ENCODE measurements at places on chromosomes 11 and 22.

- no peak for DNase-seq
Observed at GRCh38 chr22:37222440-37222971, 10.2 kb upstream of the SSTR3 start.

DNA sequence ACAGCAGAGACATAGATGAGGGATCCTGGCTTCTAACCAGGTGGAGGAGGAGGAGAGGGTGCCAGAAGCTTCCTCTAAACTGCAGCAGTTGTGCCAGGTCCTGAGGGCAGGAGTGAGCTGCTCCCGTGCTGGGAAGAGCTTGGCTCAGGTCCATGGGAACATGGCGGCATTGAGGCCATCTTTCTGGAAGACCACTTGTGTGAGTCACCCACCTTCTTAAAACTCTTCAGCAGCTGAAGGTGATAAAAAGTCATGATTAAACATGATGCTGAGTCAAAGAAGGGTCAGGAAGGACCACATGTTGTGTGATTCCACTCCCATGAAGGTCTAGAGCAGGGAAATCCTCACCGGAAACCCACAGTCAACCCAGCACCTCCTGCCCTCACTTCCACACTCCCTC, 35.1 kb downstream of the LINC01488 start:
- DNase-seq, result no peak

DNA sequence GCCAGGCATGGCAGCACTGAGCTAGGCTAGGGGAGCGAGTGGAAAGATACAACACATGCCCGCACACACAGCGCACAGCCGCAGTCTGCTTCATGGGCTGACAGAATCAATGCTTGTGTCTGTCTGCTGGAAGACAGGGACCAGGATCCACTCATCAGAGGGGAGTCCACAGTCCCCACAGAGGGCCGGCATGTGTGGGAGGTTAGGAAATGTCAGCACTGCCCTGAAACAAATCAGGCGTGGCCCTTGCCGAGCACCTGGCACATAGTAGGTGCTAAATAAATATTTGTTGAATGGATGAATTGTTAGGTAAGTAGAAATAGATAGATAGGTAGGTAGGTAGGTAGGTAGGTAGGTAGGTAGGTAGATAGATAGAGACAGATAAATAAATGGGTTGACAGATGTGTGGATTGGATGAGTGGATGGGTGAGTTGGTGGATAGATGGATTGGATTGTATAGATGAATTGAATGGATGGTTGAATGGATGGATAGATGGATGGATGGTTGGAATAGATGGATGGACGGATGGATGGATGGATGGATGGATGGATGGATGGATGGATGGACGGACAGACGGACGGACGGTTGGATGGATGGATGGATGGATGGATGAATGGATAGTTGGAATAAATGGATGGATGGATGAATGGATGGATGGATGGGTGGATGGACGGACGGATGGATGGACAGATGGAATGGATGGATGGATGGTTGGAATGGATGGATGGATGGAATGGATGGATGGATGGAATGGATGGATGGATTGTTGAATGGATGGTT, 3.3 kb downstream of the SLC22A12 start:
- DNase-seq, result no peak

GRCh38 chr11:11669233-11669846, 47.5 kb upstream of the GALNT18 start:
- no peak for DNase-seq

- DNase-seq, result no peak
Observed at GRCh38 chr22:39568278-39568981, 2.1 kb upstream of the CACNA1I start.

GRCh38 chr11:11396301-11397035, 43.4 kb upstream of the CSNK2A3 start:
- no peak for DNase-seq

- DNase-seq, result no peak
Observed at GRCh38 chr11:76801225-76801624, 18.1 kb downstream of the TSKU start.

GRCh38 chr11:130192845-130193267, 33.3 kb downstream of the ST14 start:
- DNase-seq, result no peak

GRCh38 chr22:27690599-27690998, 111.0 kb downstream of the MN1 start:
- DNase-seq, result no peak

GRCh38 chr22:30920407-30920806, 48.2 kb downstream of the MORC2 start:
- peak; percentile 71 for DNase-seq

DNA sequence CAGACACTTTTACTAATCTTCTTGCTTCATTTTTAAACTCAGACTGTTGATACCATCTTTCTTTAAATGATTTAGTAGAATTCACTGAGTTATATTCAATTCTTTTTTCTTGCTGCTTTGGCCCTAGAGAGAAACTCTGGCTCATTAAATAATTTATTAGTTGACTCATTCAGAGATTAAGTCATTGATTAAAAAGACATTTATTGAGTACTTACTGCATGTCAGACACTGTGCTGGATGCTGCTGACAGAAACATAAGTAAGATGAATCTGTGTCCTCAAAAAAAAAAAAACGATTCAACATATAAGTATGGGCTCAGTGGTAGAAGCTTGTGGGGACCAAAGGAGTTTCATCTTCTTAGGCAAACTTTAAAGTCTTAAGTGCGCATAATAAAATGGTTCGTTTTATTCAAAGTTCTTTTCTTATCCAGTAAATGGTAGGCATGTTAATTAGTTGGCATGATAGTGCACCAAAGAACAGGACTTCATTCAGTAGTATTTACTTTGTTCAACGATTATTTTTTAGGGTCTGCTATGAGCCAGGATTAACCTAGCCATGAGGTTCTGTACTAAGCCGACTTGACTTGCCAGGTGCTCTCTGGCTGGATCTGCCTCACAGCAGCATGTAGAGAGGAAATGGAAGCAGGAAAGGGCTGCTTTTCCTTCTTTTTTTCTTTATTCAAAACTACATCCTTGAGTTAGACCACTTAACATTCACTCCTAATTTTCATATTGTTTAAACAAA, 281.0 kb upstream of the CTSC start:
- DNase-seq, result no peak

GRCh38 chr22:26398741-26399153, 30.3 kb upstream of the ASPHD2 start:
- DNase-seq, result peak; percentile 37

GRCh38 chr22:24588381-24588756, 4.5 kb downstream of the LRRC75B start:
- DNase-seq, result no peak

DNA sequence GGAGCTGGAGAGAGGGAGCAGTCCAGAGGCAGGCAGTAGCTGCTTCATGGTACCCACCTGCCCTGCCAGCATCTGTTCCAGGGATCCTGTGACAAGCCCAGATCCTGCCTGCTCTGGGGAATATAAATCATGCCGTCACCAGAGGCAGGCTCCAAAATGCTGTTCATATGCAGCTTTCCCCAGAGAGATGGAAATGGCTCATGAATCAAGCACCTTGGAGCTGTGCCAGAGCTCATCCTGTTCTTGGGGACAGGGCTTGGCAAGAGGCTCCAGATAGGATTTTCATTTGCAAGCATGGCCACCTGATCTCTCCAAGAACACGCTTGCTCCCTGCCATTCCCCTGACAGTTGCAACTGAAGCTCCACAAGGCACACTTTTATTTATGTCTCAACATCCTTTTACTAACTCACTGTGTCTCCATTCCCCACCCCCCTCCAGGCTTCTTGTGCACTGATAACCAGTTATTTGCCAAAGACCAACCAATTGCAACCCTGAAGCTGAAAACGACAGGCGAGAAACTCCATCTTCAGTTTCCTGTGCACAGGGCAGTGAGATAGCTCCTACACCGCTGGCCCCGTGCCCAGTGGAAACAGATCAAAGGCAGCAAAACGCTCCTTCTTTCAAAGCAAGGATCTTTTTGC, 115.8 kb upstream of the PITPNB start:
- DNase-seq, result no peak

- no peak for DNase-seq
Observed at GRCh38 chr22:34210301-34210700, 290.0 kb upstream of the LARGE1 start.

GRCh38 chr11:77668760-77669159, 31.2 kb upstream of the CLNS1A start:
- no peak for DNase-seq
